Mesendoderm (in vitro differentiated cells): ENCODE measurements at places on chromosomes 6 and 20.
A peak's percentile ranks its signal among the peaks of the same experiment; 100 is the strongest.

- DNase-seq: peak; percentile 72
Measured at GRCh38 chr20:10306440-10307358, 88.1 kb downstream of the SNAP25 start.

- no peak for DNase-seq
Measured at GRCh38 chr6:71411882-71412281, 123.3 kb downstream of the OGFRL1 start.

DNA sequence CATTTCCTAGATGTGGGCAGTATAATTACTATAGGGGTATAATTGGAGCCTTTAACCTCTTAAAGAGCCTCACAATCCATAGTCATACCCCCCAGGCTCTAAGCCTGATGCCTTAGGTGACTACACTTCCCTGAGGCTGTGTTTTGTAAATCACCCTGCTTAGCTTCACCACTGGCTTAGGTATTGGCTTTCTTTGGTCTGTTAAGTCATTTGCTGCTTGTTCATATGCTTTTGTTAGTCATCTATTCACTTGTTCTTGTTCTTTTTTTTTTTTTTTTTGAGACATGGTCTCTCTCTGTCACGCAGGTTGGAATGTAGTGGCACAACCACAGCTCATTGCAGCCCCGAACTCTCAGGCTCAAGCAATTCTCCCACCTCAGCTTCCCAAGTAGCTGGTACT lies 26.7 kb downstream of the KAT14 start:
- DNase-seq: no peak

DNA sequence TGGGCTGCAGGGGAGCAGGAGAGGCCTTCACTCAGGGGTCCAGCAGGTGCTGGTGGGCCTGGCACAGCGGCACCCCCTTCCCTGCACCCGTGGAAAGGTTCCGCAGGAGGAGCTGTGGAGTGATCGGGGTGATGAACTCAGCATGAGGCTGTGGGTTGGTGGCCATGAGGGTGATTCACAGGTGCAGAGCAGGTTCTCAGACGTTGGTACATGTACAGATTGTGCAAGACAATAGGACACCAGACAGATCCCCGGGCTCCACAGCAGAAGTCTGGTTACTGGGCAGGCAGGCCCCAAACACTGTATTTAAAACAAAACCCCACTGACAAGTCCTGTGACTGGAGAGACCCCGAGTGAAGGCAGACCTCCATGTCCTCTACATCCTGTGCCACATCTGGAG lies 151.6 kb upstream of the CDH4 start:
- no peak for DNase-seq
